ENCODE measurements at places on chromosomes 5 and 9.

DNA sequence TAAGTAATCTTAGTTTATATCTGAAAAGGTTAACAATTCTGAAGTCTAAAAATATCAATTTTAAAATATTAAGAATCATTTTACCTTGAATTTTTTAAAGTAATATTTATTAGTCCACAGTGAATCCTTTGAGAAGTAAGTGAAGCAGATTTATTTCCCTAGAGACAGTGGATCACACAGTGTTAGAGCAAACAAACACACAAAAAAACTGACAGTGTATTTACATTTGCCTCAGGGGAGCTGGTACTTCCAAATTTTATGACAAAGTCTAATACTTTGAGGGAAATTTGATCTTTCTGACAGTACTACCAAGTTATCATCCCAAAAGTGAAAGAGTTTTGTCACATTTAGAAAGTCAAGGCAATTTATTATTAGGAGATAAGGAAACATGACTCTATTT, 1750.6 kb upstream of the CDH9 start:
- no peak for DNase-seq

GRCh38 chr9:98789483-98790133, 6.7 kb downstream of the ANKS6 start:
- DNase-seq = no peak

- no peak for DNase-seq
Observed at GRCh38 chr9:125574126-125574877, 132.7 kb downstream of the MAPKAP1 start.

DNA sequence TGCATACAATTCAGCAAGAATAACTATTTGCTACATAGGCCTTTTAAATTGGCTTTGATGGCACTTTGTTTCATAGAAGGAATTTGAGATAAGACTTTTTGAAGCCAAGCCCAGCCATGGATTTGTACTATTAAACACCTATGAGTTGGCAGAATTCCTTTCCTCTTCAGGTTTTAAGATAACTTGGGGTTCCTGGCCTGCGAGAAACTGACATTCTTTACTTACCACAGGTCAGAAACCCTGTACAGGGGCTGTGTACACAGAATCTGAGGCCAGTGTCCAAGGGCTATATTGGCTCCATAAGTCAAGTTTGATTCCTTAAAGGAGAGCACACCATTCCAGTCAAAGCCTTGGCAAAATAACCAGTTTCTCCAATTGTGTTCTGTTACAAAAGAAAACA, 10.8 kb upstream of the BTNL3 start:
- no peak for DNase-seq

- DNase-seq = no peak
Observed at GRCh38 chr5:73540192-73540591, 25.2 kb downstream of the ANKRA2 start.

DNA sequence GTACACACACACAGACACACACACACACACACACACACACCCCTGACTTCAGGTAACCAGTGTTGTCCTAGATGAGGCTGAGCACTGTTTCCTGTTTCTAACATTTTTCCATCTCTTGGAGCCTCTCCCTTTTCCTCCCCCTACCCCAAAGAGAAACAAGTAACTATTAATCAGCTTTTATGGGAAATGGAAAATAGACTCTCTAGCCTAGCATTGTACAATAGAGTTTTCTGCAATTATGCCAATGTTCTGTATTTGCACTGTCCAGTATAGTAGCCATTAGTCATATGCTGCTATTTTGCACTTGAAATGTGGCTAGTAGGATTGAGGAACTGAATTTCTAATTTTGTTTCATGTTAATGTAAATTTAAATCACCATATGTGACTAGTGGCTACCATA, 33.1 kb downstream of the RAB3C start:
- no peak for DNase-seq

- DNase-seq = no peak
Observed at GRCh38 chr9:114315723-114316363, 7.1 kb upstream of the ORM1 start.

DNA sequence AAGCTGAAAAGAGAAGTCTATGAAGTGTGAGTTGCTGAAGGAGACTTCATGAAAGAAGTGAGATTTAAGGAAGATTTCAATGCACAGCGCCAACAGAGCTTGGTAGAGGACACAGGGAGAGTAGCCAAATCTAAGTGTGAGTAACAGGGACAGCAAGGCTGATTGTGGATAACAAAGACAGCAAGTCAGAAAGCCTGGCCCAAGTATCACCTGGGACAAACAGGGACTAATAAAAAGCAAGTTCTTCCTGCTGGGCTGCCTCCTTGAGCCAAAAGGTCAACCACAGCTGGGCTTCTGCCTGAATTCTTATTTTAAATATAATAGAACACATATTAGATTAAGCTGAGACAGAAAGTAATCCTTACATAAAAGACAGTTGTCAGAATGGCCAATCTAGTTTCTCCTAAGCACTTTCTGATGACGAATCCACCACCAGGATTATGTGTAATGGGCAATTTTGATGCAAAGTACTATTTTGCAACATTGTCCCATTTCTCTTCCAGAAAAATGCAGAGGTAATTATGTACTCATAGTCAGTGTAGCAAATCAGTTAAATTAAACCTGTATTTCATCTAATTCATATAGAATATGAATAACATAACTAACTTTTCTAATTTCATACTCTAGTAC, 73.8 kb downstream of the MAPKAP1 start:
- no peak for DNase-seq

DNA sequence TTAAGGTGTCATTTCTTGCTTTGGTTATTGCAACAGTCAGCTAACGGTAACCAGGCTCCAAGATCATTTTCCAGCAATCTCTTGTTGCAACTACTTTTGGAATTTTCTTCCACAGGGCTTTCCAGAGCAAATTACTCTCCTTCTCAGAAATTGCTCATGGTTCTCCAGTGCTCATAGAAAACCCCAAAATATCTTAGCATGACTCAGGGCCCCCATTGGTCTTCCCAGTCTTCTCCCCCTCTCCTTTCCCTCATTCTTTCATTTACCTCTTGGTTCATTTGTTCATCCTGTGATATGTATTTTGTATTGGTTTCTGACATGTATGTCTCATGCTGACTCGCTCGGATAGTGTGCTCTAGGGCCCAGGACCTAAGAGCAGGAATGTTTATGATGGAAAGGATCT, 35.6 kb downstream of the WWC1 start:
- DNase-seq = no peak

DNA sequence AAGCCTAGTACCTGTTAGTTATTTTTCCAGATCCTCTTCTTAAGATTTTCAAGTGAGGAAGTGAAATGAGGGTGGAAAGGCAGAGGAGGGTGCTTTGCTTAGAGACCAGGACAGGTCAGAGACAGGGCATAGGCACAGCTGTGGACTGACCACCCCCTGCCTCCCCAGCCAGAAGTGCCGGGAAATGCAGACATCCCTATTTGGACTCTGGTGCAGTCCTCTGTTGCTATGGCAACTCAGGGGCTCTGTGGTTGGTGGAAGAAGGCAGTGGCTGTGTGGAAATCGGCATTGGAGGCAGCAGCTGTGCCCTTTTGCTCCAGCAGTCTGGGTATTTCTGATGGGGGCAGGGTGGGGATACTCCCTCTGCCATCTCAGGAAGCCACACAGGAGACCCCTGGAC, 43.3 kb upstream of the NDFIP1 start:
- no peak for DNase-seq

DNA sequence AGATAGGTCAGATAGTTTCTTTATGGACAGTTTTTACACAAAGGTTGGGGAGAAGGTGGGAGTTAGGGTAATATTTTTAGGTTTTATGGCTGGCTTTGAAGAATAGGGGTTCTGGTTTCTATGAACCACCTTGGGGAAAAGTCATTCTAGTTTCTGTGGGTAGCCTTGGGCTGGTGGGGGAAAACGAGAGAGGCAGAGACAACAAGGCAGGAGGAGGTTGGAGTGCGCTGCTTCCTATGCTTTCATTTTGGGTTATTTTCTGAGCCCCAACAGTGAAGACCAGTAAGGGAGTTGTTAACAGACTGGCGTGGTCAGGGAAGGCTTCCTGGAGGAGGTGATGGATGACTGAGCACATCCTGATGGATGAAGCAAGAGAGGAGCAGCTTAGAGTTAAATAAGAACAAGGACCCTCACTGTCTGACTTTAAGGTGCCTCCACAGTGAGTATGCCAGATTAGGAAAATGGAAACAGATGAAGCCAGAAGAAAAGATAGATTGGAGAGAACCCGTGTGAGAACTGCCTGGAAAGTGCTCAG, 81.9 kb downstream of the PDZD2 start:
- no peak for DNase-seq

DNA sequence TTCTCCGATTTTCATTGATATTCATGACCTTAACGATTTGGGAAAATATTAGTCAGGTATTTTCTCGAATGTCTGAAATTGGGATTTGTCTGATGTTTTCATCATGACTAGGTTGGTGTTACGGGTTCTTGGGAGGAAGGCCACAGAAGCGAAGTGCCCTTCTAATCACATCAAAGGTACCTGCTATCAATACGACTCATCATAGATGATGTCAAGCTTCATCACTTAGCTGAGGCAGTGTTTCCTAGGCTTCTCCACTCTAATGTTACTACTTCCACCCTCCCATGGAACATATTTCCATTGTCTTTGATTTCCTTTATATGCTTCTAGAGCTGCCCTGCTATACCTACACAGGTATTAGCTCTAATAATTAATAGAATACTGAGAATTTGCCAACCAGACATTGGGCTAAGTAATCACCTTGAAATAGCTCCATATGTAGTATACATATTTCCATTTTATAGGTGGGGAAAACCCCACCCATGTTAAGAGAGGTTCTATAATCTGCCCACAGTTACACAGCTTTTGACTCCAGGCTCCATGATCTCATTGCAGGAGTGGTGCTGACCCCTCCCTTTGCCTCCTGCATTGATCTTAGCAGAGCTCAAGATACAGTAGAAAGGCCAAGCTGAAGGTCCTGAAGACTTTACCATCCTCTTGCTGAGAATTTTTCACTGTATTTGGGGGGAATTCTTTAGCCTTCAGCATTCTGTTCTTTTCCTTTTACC, 238.6 kb upstream of the ADAMTSL1 start:
- no peak for DNase-seq

- no peak for DNase-seq
Observed at GRCh38 chr9:82031538-82032280, 43.1 kb downstream of the SPATA31D1 start.

All from effector CD8-positive, alpha-beta T cell (primary cell).